Hematopoietic multipotent progenitor cell treated with erythropoietin and hydrocortisone succinate and interleukin-3 and kit ligand, for 17 days (in vitro differentiated cells): ENCODE measurements at places on chromosomes 12 and 14.

- no peak for DNase-seq
Measured at GRCh38 chr14:32104803-32105202, 27.7 kb downstream of the ARHGAP5 start.

DNA sequence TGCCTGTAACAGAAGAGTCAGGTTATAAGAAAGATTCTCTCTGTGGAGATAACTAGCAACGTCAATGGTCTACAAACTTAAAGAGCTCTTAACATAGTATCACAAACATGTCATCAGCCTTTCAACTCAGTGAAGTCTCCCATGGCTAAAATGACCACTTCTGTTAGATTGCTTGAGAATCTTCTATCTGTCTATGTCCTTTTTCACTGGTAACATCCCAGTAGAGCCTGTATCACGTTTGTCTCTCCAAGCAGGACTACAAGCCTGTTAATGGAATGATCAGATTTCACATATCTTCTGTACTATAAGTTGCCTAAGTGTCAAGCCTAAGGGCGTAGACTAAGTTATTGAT is 50.7 kb downstream of the SLC2A13 start:
- no peak for DNase-seq

- no peak for DNase-seq
Measured at GRCh38 chr14:87139299-87139698, 853.7 kb downstream of the GALC start.

- DNase-seq = no peak
Measured at GRCh38 chr12:116910645-116911451, at the start of gene FBXW8. FBXW8 (plus strand) TSS chr12:116910950; CDS start chr12:116911038, 88 bp downstream.

DNA sequence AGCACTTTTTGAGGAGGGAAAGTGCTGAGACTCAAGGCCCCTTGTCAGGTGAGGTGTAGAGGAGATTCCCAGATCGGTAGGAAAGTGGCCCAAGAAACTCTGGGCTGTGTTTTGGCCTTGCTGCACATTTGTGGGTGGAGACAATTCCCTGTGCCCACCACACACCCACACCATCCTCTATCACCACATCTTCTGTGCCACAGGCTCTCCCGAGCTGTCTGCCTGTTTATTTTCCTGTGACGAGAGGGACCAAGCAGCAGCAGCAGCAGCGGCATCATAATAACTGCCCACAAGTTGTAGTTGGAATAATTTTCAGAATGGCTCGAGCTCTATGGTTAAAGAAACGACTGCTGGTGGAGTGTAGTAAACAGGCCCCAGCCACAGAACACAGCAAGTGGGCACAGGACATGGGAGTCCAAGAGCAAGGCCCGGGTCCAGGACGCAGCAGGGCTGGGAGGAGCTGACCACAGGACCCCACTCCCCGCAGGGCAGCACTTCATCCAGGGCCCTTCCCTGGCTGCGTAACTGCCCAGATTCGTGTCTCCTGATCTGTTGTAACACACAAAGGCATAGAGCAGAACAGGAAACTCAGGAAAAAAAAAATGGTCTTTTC is 55.6 kb upstream of the BCL2L14 start:
- DNase-seq = no peak

GRCh38 chr12:56103823-56104108 is 593 bp upstream of the PA2G4 start:
- DNase-seq = no peak

GRCh38 chr14:36507847-36508417 is 12.1 kb downstream of the NKX2-1 start:
- no peak for DNase-seq

DNA sequence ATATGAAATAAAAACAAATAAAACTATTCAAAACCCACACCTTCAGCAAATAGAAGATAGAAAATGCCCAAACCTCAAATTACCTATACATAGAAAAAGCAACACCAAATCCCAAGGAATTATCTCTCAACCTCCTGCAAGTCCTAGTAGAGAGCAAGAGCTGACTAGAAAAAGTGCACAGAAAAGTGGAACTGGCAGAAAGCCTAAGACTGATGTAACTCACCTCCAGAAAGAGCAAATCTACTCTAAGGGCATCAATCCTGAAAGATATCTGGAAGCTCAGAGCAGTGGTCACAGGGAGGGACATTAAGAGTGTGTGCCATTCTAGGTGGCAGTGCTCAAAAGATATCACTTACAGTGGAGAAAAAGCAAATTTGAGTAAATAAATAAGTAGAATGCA is 62.1 kb upstream of the PLEKHG7 start:
- DNase-seq = no peak

DNA sequence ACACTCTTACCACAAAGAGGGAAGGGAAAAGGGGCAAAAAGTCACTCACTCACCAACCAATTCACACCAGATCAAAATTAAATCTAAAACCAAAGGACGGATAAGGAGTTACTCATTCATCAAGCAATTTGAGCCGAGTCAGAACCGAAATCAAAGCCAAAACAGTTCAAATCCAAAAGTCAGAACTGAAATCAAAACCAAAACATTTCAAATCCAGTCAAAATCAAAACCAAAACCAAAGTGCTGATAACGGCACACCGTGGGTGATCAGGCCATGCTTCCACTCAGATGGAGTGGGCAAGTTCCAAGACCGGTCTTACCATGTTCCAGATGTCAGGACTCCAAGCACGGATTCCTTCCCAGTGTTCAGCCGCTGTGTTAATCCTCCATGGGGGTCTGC is 139.5 kb downstream of the SLC38A6 start:
- no peak for DNase-seq

DNA sequence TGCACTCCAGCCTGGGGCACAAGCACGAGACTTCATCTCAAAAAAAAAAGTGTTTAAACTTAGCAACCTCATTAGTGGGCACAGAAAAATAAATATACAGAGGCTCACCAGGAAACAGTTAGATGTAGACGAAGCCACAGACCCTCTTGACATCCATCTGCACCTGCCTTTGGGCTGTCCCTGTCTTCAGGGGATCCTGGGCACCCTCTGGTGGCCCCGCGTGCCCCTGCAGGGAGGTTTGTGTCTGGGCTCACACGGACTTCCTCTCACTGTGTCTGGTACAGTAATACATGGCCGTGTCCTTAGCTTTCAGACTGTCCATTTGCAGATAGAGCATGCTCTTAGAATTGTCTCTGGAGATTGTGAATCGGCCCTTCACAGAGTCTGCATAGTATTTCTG is 916.5 kb downstream of the TMEM121 start:
- DNase-seq = no peak

GRCh38 chr14:64705381-64706118 is 1.3 kb downstream of the PLEKHG3 start:
- DNase-seq = no peak

- DNase-seq = no peak
Measured at GRCh38 chr12:91021076-91021475, 16.3 kb upstream of the EPYC start.

DNA sequence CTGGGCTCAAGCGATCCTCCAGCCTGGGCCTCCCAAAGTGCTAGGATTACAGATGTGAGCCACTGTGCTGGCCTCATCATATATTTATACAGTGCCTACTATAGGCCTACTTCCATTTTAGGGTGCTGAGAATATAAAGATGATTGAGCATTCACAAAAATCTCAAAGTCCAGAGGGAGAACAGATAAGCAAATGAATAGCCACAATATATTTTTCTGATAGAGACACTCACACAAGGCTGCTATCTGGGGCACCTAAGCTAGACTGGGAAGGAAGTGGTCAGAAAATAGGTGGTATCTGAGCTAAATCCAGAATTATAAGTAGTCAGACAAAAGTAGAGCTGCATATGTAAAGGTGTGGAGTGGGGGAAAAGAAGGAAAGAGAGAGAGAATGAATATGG is 21.6 kb downstream of the PKP2 start:
- DNase-seq = no peak

GRCh38 chr14:104342435-104343293 is 204.3 kb downstream of the KIF26A start:
- DNase-seq = no peak

DNA sequence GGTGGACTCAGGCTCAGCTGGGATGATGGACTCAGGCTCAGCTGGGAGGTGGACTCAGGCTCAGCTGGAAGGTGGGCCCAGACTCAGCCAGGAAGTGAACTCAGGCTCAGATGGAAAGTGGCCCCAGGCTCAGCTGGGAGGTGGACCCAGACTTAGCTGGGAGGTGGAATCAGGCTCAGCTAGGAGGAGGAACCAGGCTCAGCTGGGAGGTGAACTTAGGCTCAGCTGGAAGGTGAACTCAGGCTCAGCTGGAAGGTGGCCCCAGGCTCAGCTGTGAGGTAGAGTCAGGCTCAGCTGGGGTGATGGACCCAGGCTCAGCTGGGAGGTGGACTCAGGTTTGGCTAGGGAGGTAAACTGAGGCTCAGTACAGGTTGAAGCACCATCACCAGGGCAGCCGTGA is 21.8 kb upstream of the C14orf180 start:
- DNase-seq = no peak

GRCh38 chr14:105476097-105476830 is 1.6 kb downstream of the CRIP2 start:
- no peak for DNase-seq

GRCh38 chr14:75442642-75443041 is 14.8 kb downstream of the JDP2 start:
- DNase-seq = no peak

DNA sequence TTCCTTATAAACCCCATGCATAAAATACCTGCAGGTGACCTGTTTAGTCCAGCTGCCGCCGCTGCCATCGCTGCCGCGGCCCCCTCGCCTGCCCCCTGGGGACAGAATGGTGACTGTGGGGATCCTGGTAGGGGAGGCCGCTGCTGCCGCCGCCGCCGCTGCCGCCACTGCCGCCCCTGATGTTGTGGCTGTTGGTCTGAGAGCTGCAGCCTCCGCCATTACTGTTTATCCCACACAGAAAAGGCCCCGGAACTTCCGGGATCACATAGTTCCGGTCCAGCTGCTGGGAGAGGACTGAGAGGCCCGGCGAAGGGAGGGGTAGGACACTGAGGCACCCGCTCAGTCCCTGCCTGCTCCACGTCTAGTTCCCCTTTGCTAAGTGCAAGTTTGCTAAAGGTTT is 244.9 kb downstream of the C12orf50 start:
- no peak for DNase-seq

GRCh38 chr12:108210001-108210400 is 80.9 kb downstream of the WSCD2 start:
- DNase-seq = no peak

DNA sequence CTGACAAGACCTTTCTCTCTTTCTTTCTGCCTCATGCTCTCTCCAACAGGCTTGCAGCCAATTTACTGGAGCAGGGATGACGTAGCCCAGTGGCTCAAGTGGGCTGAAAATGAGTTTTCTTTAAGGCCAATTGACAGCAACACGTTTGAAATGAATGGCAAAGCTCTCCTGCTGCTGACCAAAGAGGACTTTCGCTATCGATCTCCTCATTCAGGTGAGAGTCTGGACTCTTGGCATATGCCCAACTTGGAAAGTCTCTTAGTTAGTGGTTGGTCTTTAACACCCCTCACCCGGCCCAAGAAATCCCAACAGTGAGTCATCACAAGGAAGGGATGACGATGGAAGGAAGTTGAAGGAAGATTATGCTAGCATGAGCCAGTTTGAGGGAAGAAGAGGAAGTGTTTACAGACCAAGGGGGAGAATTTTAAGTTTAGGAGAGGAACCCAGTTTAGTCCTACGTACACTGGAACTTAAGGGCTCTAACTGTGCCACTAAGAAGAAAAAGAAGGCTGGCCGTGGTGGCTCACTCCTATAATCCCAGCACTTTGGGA is 189.7 kb downstream of the ETV6 start:
- no peak for DNase-seq

DNA sequence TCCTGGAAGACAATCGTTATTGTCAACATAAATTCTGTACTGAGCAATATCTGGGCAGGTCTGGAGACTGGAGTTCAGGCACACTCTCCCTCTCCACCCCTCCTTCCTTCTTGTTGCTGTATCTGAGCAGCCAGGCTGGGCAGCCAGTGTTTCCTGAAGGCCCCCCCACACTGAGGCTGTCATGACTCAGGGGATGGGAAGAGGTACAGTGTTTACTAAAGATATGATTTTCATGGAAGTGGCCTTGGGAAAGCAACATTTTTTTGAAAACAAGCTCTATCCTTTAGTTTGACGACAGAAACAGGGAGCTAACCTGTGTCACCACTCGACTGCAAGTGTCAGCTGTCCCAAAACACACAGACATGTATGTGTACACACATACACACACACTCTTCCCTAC is 1485.4 kb upstream of the TMEM132C start:
- no peak for DNase-seq

DNA sequence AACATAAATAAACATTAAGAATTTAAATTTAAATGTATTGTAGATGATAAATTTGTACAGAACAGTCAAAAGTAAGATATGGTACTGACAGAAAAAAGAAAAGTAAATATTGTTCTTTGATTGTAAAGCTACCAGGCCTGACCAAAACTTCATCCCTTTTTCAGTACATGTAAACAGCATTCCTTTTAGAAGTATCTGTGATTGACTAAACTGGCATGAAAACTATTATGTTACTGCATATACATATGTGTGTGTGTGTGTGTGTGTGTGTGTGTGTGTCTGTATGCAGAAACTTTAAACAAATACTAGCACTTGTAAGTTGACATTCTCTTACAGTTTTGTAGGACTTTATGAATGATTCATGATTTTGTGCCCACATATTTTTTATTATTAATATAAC is 270.9 kb downstream of the C12orf50 start:
- no peak for DNase-seq

DNA sequence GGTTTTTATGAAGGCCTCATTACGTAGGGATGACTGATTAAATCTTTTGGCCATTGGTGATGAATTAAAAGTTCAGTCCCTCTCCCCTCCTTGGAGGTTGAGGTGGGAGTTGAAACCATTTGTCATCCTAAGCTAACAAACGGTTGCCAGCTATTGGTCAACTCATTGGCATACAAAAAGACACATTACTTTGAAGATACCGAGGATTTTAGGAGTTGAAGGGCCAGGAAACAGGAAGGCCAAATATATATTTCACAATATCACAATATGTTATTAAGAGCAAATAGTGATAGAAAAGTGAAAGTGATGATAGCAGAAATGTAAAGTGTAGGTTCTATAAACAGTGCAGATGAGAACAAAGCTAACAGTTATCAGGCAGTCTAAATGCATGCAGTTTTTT is 24.4 kb downstream of the RCOR1 start:
- DNase-seq = no peak

- no peak for DNase-seq
Measured at GRCh38 chr12:26247873-26248272, 52.5 kb downstream of the SSPN start.

GRCh38 chr12:121184425-121184824 is 25.5 kb upstream of the P2RX4 start:
- no peak for DNase-seq

- DNase-seq = no peak
Measured at GRCh38 chr12:1657688-1658087, 28.7 kb downstream of the WNT5B start.

DNA sequence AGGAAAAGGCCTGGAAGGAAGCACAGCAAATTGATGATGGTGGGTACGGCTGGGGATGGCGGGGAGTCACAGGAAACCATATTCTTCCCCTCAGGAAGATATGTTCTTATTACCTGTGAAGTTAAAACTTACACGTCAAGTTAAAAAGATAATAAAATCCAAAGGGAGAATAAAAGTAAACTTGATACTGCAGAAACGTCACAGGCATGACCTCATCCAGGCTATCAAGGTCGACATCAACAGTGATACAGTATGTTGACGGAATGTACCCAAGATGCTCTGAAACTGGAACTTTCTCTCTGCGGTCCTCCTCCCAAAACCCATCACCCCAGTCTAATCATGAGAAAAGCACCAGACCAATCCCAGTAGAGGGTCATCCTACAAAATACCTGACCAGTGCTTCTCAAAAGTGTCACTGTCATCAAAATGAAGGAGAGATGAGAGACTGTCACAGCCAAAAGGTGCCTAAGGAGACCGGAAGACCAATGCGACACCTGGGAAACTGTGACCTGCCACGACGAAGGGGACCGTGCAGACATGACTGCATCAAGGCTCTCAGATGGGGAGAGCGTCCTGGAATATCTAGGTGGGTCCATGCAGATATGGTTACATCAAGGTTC is 74.6 kb downstream of the SCARB1 start:
- no peak for DNase-seq
